ENCODE measurements at places on chromosomes 16 and 17. TPM values are rescaled to one million over a fixed set of nuclear protein-coding genes. Genes with fewer than 3 reads are reported as not detected.

DNA sequence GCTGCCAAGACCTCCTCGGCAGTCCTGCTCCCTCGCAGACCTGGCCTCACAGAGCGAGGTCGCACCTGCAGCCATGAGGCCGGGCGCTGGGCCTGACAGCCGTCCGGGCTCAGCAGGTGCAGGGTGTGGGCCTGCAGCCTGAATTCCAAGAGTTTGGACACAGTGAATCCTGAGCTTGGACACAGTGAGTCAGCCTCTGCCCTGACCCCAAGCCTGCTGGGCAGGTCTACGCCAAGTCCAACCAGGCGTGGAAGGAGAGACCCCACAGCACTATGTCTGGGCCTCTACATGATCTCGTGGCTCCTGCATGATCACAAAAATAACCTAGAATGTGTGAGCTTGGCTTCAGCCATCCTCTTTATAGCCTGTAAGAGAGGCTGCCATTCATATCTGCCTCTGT, 121.0 kb downstream of the C16orf95 start:
- DNase-seq: no peak

- DNase-seq: no peak
Measured at GRCh38 chr17:63634163-63634562, 11.9 kb downstream of the MAP3K3 start.

DNA sequence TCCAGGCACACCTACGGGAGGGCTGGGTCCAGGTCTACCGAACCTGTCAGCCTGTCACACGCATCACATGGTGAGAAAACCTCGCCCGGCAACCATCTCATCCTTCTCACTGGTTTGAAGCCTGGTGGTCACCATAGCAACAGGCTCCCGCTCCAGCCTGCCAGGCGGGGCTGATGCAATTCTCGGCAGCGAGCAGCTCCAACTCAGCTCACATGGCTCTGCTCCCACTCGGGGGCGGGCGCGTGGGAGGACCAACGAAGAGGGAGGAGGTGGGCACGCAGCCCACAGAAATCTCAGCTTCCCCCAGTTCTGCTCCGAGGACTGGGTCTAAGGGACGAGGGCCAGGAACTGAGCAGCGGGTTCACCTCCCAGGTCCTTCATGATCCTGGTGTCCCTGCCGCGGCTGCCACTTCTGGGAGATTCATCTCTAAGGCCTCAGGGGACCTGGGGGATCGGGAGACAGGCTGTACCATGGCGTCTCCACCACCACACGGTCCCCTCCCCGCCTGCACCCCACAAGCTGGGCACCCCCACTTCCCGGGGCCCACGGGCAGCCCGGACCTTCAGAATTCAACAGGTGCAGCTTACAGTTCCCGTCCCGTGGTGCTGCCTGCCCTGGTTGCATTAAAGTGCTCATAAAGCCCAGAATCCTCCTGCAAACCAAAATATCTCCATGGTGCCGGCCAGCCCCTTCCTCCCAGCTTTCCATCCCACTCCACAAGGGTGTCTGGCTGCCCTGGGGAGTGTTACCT, 25.8 kb downstream of the ABR start:
- no peak for DNase-seq

DNA sequence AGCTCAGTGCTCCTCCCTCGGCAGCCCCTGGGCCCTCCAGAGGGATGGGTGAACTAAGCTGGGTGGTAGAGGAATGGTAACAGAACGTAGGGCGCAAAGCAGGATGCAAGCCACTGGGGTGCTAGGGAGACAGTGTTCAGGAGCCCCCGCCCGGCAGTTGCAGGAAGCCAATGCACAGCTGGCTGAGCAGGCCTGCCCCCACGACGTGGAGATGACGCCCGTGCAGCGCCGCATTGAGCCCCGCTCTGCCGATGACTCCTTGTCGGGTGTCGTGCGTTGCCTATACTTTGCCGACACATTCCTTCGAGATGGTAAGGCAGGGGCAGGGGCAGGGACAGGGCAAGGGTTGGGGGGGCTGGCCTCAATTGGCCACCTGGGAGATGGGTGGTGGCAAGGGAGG, 12.9 kb downstream of the LLGL1 start:
- no peak for DNase-seq

DNA sequence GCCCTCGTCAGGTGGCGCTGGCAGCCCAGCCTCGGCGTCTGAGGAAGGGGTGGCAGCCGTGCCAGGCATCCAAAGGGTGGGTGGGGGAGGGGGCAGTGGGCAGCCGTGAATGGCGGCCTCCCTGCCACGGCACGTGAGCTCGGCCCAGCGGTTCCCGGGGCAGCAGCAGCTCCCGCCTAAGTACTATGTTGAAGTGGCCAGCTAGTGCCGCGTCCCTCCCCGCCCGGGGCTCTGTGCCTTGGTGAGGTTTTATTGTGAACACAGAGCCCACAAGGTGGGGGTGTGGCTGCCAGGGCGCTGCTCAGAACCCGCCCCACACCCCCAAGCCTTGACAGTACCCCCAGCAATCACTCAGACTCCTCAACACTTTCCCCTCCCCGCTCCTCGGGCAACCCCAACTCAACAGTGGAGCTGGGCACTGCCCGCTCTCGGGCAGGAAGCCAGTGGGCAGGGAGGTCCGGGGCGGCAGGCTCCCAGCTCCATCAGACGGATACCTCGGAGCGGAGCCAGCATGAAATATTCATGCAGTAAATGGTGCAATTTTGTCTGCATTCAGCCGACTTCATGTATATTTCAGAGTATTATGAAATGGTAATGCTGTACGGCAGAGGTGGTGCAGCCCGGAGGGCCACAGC, 80.4 kb downstream of the ENGASE start:
- DNase-seq: no peak

DNA sequence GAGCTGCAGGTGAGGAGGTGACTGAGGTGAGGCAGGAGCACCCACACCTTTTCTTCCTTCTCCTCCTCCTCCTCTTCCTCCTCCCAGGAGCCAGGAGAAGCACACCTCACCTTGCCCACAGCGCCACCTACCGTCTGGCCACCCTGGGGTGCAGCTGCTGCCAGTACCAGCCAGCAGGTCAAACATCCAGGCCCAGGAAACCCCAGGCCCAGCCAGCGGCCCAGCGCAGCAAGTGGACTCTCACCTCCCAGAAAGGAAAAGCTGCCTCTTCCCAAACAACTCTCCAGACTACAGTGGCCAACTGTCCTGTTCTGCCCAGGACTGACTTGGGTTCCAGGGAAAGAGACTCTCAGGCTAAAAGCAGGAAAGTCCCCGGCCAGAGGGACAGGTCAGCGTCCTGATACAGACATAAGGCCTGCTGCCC, 22.7 kb downstream of the PEMT start:
- peak; percentile 73 for DNase-seq

- no peak for DNase-seq
Measured at GRCh38 chr17:43530288-43531081, 15.7 kb downstream of the ETV4 start.

KRTAP9-4 gene
- not detected for total RNA-seq

TP53TG3C gene
- not detected for total RNA-seq

DNA sequence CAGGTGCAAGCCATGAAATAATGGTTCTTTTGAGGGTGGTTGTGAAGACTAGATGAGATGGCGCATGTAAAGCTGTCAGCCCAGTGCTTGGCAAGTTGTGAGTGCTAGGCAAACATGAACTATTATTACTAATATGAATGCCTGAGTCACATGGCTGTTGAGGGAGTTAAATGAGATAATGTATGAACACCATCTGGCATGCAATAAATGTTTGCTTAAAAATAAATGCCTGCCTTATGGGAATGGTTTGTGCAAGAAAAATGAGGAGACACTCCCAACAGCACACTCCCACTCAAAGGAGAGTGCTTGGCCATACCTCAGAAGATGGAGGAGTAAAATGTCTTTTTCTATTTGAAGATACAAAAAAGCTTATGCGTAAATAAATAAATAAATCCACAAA, 3.6 kb downstream of the MAPK3 start:
- DNase-seq: no peak

GRCh38 chr17:28124962-28125361, 82.5 kb downstream of the NLK start:
- DNase-seq: no peak

CORO1A gene
- total RNA-seq: 1,875 TPM

- DNase-seq: peak; percentile 46
Measured at GRCh38 chr17:29143894-29144293, 36.3 kb downstream of the MYO18A start.

DNA sequence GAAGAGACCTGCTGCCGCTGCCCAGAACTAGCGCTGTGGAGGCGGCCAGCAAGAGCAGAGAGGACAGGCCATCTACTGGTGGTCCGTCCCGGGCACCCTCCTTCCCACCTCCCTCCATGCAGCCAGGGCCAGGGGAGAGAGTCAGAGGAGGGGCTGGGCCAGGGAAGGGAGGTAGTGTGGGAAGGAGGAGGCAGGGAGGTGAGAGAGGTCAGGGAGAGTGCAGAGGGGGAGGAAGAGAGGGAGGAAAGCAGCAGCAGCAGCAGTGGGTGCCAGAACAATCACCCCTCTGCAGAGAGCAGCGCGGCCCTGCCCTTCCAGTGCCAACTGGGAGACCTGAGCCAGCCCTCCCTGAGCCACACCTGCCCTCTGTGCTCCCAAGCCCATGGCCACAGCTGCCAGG, 6.6 kb downstream of the C16orf95 start:
- DNase-seq: no peak

ASPHD1 gene
- 0.24 TPM for total RNA-seq

TTYH2 gene
- total RNA-seq: 4.7 TPM

DNA sequence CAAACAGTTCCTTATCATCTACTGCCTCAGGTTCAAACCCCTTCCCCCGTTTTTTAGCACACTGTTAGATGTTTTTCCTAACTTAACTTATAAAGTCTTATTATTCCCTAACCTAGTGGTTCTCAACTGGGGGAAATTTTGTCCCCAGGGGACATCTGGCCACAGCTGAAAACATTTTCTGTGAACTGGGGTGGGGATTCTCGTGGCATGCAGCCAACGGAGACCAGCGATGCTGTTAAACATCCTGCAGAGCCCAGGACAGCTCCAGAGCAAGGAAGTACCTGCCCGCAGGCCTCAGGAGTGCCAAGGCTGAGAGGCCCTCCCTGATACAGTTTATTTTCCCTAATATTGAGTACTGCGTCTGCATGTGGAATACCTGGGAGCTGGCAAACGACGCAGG, 24.3 kb downstream of the ZCCHC14 start:
- no peak for DNase-seq

TP53TG3B gene
- not detected for total RNA-seq

DNA sequence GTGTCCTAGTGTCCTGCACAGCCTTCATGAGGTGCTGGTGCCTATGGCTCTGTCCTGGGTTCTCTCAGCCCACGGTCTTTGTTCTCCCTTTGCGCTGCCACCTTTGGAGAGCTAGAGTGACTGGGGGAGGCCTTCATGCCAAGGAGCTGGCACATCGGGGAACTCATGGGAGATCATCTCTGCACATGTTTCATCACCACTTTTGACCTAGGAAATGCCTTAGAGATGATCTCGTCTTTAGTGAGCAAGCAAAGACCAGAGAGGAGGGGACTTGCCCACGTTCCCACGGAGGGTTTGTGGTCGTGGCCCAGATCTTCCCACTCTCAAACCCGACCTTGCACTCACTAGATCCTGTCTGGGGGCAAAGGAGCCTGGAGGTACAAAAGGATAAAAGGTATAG, 23.5 kb downstream of the TBX4 start:
- no peak for DNase-seq

DNA sequence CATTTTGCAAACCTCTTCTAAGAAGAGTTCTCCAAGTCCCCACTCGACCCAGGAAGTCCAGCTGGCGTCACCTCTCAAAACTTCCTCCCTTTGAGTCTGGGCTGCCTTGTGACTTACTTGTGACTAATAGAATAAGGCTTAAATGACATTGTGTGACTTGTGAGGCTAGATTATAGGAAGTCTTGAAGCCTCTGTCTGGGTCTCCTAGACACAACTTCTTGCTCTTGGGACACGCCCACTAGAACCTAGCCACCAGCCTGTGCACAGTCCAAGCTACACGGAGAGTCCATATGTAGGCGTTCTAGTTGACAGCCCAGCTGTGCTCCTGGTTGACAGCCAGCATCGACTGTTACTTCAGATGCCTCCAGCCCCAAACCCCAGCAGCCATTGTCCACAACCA, 66.7 kb upstream of the TANC2 start:
- DNase-seq: no peak

RAB26 gene
- 0.31 TPM for total RNA-seq

GRCh38 chr17:6657633-6658287, 6.2 kb downstream of the C17orf100 start:
- no peak for DNase-seq

ADAD2 gene
- 0.18 TPM for total RNA-seq

GRCh38 chr16:60170196-60170595, 1436.1 kb upstream of the GOT2 start:
- no peak for DNase-seq

DNA sequence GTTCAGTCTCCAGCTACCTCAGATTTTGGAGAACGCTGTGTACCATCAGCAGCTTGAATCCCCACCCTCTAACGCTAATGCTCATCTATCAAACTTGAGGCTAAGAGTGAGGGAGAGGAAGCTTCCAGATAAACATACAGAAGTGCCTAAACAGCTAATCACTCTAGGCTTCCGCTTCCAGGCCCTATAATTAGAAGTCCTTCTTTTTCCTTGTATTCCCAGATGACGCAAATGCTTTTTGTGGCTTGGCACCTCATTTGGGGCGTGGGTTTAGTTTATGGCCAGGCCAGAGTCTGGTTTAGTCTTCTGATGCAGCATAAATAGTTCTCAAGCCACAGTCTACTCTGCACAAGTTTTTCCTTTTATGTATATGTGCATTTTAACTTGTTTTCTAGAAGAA, 263.4 kb downstream of the BCAS3 start:
- DNase-seq: no peak

PHF23 gene
- 53.6 TPM for total RNA-seq

ERAL1 gene
- total RNA-seq: 50.7 TPM

ZNF624 gene
- total RNA-seq: 4.1 TPM

- DNase-seq: peak; percentile 57
Measured at GRCh38 chr16:2250652-2251295, 613 bp downstream of the ECI1 start.

GRCh38 chr16:19014461-19014860, 30.7 kb downstream of the TMC7 start:
- no peak for DNase-seq

DNA sequence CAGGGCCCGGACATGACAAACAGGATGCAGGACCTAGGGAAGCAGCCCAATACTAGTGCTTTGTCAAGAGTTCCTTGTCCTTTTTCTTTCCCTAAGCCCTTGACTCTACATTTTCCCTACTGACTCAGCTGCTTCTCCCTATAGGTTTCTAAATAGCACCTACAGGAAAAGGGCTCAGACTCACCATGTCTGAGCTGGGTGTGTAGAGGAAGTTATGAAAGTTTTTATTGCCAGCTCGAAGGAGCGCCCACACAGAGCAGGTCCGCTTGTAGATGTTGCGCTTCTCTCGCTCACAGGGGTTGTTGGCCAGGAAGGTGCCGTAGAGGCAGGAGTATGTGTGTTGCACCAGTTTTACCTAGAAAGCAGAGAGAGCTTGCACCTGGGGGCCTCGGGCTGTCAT, 10.6 kb downstream of the MTMR4 start:
- DNase-seq: no peak

GRCh38 chr17:28751600-28752366, 8.0 kb downstream of the TRAF4 start:
- DNase-seq: no peak

- DNase-seq: peak; percentile 28
Measured at GRCh38 chr16:81374550-81374949, 59.8 kb downstream of the GAN start.

GRCh38 chr16:48885471-48885870, 275.5 kb upstream of the N4BP1 start:
- no peak for DNase-seq
